ENCODE measurements at places on chromosomes 5 and 9.
A peak's percentile ranks its signal among the peaks of the same experiment; 100 is the strongest.

DNA sequence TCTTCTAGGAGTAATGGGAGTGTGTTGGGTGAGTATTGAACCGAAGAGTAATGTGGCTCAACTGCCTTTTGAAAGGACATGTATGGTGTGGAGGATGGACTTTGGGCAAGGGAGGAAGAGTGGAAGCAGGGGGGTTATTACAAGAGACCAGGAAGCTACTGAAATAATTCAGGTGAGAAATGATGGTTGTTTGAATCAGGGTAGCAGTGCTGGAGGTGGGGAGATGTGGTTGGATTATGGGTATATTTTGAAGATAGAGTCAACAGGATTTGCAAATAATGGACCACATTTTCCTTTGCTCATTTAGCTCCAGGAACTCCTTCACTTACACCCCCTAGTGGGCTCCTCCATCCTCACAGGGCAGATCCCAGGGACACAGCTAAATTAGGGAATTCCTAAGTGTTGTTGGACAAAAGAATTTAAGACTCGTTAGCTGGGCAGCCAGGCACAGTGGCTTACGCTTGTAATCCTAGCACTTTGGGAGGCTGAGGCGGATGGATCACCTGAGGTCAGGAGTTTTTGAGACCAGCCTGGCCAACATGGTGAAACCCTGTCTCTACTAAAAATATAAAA is 1.2 kb upstream of the SLC4A9 start:
- DNase-seq, result no peak

- DNase-seq, result no peak
These were observed 111.6 kb downstream of the SREK1 start for GRCh38 chr5:66255714-66256113.

DNA sequence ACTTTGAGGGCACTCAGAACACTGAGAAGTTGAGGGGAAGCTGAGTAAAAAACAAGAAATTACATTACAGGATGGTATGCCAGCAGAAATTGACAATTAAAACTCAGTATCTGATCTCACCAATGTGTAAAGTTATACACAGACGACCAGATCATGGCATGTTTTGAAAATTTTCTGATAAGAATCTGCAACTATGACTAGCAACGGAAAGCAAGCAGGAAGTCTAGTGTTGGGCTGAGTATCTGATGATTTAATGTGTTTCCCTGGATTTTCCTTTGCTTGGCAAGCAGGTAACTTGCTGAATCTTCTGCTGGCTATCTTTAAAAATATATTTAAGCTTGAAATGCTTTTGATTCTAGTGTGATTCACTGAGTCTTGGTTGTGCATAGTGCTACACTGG is 5.2 kb upstream of the GCNT4 start:
- DNase-seq, result no peak

- no peak for DNase-seq
These were observed 55.1 kb upstream of the SH3PXD2B start for GRCh38 chr5:172509405-172509781.

GRCh38 chr9:76943054-76943453 is 37.1 kb upstream of the PRUNE2 start:
- DNase-seq, result no peak

GRCh38 chr5:31811210-31811609 is 172.3 kb downstream of the PDZD2 start:
- DNase-seq, result no peak

GRCh38 chr5:156654444-156654843 is 195.7 kb upstream of the PPP1R2B start:
- no peak for DNase-seq

DNA sequence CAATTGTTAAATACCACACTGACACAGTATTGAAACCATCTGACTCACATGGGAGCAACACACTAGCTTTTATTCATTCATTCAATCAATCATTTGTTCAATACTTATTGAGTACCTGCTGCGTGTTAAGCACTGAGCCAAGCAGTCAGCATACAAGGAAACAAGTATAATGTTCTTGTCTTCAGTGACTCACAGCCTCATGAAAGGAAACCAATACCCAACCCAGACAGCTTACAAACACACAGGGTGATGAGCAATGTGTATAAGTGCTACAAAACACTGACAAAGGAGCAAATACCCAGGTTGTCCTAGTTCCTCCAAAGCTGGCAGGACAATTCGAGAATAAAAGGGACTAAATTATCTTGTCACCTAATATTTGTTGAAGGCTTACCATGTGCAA is 67.6 kb upstream of the RASEF start:
- no peak for DNase-seq

GRCh38 chr5:89756955-89757354 is 652.6 kb downstream of the CETN3 start:
- DNase-seq, result no peak

DNA sequence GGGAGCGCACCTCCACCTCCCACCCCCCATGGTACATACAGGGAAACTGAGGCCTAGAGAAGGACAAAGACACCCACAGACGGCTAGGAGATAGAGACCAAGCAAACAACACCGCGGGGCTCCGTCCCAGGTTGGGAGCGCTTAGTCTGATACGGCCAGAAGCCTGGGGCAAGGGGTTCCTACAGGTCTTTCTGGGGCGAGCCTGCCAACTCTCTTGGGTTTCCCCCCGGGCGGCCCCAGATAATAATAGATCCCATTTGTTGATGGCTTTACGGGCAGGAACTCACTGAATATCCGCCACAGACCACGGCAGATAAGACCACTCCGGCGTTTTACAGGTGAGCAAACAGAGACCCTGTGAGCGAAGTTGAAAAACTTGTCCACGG is 5.0 kb upstream of the EBF1 start:
- no peak for DNase-seq

DNA sequence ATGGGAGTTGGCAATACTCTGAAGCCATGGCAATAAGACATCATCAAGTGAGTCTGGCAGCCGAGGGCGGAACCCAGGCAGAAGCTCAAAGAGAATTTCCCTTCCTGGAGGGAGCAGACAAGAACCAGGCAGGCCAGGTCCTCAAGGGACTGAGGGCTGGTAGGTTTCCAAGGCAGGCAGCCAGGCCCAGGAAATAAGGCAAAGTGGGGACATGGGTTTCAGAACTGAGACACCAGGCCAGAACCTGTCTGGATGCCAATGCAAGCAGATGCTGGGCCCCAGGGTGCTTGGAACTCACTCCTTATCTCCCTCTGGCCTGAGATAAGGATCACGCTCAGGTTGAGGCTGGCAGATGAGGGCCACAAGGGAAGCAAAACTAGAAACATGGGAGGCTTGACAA is 8.9 kb downstream of the TSSK1B start:
- no peak for DNase-seq

GRCh38 chr9:74610523-74611061 is 113.5 kb downstream of the RORB start:
- no peak for DNase-seq

DNA sequence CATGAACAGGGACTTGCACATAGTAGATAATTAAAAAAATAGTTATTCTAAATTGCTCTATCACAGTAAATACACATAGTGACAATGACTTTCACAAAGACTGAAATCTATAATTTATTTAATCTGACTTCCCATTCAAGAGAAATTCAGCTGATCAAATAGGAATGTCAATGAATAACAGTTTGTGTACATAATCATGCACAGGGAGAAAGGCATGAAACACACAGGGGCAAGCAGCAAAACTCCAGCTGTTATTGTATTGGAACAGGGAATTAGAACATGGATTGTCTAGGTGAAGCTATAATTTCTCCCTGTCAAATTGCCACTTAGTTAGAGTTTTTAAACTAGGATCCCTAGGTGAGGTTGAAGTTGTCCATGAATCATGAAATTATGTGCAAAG is 99.9 kb downstream of the HCN1 start:
- DNase-seq, result no peak

- peak; percentile 38 for DNase-seq
These were observed 46.6 kb downstream of the CYFIP2 start for GRCh38 chr5:157312492-157312891.

DNA sequence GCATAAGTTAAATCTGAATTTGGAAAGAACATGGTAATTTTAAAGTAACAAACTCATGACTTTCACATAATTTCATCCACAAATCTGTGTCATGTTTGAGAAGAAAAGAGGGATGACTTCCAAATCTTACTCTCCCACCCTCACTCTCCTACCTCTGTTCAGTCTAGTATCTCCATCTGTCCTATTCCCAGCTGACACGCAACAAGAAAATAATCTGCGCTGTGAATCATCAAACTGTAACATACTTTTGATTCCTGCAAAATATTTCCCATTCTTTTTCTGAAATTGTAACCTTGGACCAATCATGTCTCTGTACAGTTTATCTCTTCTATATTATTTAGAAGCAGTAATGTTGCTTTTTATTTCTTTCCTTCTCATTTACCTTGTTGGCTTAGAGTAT is 91.4 kb downstream of the SLC12A2 start:
- DNase-seq, result no peak

DNA sequence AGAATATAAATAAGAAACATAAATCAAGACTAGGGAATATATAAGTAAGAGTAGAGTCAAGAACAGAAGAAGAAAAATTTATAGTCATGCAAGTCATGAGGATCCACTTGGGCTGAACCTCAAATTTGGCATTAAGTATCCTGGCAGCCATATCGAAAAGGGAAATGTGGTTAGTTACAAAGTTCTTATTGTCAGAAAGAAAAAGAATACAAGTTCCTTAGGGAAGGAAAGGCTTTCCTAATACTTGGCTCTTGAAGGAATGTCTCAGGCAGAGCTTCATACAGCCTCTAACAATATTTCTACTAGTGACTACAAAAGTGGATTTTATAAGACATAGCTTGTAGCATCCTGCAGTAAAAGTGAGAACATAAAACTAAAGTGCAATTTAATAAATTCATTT is 45.4 kb downstream of the TMEM252 start:
- no peak for DNase-seq

DNA sequence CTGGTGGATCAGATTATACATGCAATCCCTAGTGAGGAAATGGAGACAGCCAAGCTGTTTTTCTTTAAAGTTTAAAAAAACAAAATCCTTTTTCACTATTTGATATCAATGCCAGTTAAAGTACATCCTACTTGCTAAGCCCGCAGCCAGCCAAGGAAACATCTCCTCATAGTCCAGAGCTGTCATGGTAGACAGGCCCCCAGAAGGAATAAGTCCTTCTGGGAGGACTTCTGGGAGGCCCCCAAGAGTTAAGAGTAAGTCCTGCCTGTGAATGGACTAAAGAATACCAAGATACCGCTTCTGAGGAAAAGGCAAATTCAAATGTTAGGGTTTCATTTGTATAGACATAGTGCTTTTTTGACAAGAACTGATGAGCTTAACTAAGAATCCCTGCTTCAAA is 38.3 kb downstream of the MOCS2 start:
- DNase-seq, result no peak

DNA sequence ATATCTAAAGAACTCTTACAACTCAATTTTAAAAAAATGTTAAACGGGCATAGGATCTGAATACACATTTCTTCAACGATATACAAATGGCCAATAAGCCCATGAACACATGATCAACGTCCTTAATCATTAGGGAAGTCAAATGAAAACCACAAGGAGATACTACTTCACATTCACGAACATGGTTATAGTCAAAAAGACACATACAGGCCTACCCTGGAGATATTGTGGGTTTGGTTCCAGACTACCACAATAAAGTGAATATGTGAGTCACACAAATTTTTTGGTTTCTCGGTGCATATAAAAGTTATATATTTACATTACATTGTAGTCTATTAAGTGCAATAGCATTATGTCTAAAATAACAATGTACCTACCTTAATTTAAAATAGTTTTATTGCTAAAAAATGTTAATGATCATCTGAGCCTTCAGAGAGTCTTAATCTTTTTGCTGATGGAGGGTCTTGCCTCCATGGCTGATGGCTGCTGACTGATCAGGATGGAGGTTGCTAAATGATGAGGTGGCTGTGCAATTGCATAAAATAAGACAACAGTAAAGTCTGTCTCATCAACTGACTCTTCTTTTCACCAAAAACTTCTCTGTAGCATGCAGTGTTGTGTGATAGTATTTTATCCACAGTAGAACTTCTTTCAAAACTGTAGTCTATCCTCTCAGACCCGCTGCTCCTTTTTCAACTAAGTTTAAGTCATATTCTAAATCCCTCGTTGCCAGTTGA is 15.1 kb downstream of the AK3 start:
- no peak for DNase-seq

- DNase-seq, result no peak
These were observed 30.8 kb upstream of the CNOT6 start for GRCh38 chr5:180463216-180463900.

- DNase-seq, result no peak
These were observed 721.2 kb downstream of the CDH18 start for GRCh38 chr5:19266791-19267190.

- DNase-seq, result no peak
These were observed 147.4 kb downstream of the INSYN2B start for GRCh38 chr5:169832845-169833244.
